Camera-type eye (tissue), 1 donor: ENCODE measurements at places on chromosomes 4 and X. TPM values are rescaled to one million over a fixed set of nuclear protein-coding genes. Genes with fewer than 3 reads are reported as not detected.

NPNT gene
- total RNA-seq: 55.7 TPM

CFP gene
- 5.2 TPM for total RNA-seq

CLDN34 gene
- not detected for total RNA-seq

NPY1R gene
- 12.4 TPM for total RNA-seq

USP17L29 gene
- total RNA-seq: not detected

RPA4 gene
- 6.1 TPM for total RNA-seq

PCSK1N gene
- 46.4 TPM for total RNA-seq

DUSP21 gene
- total RNA-seq: not detected

CCKAR gene
- 1.3 TPM for total RNA-seq

PTCHD1 gene
- total RNA-seq: 1.7 TPM

CENPE gene
- total RNA-seq: 8.0 TPM

NOX1 gene
- total RNA-seq: 0.33 TPM

HTN1 gene
- total RNA-seq: not detected

SCML2 gene
- 13.7 TPM for total RNA-seq

NALF2 gene
- 1.5 TPM for total RNA-seq

BEND2 gene
- total RNA-seq: 0.27 TPM

GATA1 gene
- 0.44 TPM for total RNA-seq

MAGEA2B gene
- not detected for total RNA-seq

CASP3 gene
- total RNA-seq: 44.5 TPM

ADH6 gene
- not detected for total RNA-seq

CENPVL2 gene
- 0.71 TPM for total RNA-seq

UBL4A gene
- total RNA-seq: 30.8 TPM

FAM47A gene
- not detected for total RNA-seq

BTK gene
- total RNA-seq: 3.1 TPM

PABPC1L2B gene
- 0.38 TPM for total RNA-seq

CFAP47 gene
- total RNA-seq: 8.7 TPM

P2RY8 gene
- total RNA-seq: 1.4 TPM

CT47B1 gene
- not detected for total RNA-seq

TCP11X2 gene
- total RNA-seq: 6.8 TPM

DRD5 gene
- 1.4 TPM for total RNA-seq

CPZ gene
- 59.4 TPM for total RNA-seq

IL13RA1 gene
- 20.6 TPM for total RNA-seq

BEX5 gene
- total RNA-seq: 7.7 TPM

TIMP1 gene
- total RNA-seq: 60.9 TPM

ZNF157 gene
- 2.6 TPM for total RNA-seq

VCX3B gene
- not detected for total RNA-seq

LDOC1 gene
- total RNA-seq: 11.7 TPM

COL25A1 gene
- 65.3 TPM for total RNA-seq

MAGEA6 gene
- not detected for total RNA-seq

MID2 gene
- 21.8 TPM for total RNA-seq

BMPR1B gene
- total RNA-seq: 13.0 TPM

AMTN gene
- total RNA-seq: not detected

DSPP gene
- total RNA-seq: 0.05 TPM

SFRP2 gene
- 103 TPM for total RNA-seq

FGF13 gene
- 42.1 TPM for total RNA-seq

USP17L22 gene
- not detected for total RNA-seq
